ENCODE measurements at places on chromosomes 3 and 15. TPM values are rescaled to one million over a fixed set of nuclear protein-coding genes. Genes with fewer than 3 reads are reported as not detected.

DNA sequence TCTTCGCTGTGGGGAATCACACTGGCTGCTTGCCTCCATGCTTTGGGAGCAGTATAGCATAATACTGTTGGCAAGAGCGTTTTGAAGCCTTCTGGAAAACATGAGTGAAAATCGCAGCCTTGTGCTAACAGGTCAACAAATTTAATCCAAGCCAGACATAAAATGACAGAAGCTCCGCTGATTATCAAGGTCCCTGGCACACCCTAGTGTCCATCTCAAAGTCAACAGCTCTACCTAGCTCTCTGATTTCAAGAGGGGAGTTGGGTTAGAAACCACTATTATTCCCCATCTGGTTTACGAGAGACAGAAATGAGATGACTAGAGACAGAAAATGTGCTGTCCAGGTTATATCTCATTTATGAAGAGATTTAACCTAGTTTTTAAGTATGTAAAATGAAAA is 73.6 kb upstream of the MDFIC2 start:
- no peak overlapping the region for H3K27ac ChIP-seq
- H3K4me3 ChIP-seq: no peak overlapping the region
- H3K27me3 ChIP-seq: peaks cover 8% of the 10 kb centered on the region
- no peaks in the 10 kb centered on the region for H3K36me3 ChIP-seq
- DNase-seq: no peak
- H3K4me1 ChIP-seq: no peaks in the 10 kb centered on the region

Gene TMEM212
- not detected for total RNA-seq

Gene HRG
- not detected for total RNA-seq

DNA sequence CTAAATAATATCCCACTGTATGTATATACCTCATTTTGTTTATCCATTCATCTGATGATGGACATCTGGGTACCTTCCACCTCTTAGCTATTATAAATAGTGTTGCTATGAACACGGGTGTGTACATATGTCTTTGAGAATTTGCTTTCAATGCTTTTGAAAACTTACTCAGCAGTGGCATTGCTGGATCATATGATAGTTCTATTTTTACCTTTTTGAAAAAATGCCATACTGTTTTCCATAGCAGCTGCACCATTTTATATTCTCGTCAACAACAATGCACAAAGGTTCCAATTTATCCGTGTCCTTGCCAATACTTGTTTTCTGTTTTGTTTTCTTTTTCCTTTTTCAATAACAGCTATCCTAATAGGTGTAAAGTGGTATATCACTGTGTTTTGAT is 77.1 kb downstream of the PEAK1 start:
- peaks cover 8% of the 10 kb centered on the region for H3K36me3 ChIP-seq
- H3K27ac ChIP-seq: no peak overlapping the region
- DNase-seq: no peak
- H3K4me1 ChIP-seq: no peaks in the 10 kb centered on the region

Gene ERICH6
- not detected for total RNA-seq

DNA sequence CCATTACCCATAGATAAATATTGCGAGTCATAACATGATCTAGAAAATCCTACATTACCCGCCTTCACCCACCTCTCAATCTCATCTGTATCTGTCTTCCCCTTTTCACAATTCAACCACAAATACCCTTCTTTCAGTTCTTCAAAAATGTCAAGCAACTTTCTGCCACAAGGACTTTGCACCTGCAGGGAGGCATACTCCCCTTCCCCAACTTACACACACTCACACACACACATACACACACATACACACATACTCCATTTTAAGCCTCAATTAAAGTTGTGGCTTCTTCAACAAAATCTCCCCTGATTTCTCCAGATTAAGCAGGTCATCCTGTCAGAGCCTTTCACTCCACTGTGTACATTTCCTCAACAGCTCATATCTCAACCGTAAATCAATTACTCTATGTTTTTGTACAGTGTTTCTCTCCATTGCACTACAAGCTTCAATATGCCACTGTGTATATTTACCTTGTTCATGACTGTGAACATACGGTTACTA is 33.1 kb upstream of the CCDC50 start:
- no peak for DNase-seq
- H3K27ac ChIP-seq: no peak overlapping the region
- H3K4me1 ChIP-seq: no peaks in the 10 kb centered on the region
- no peak overlapping the region for H3K4me3 ChIP-seq

- H3K27me3 ChIP-seq: no peaks in the 10 kb centered on the region
- peaks cover 3% of the 10 kb centered on the region for H3K36me3 ChIP-seq
- no peak overlapping the region for H3K4me3 ChIP-seq
- H3K27ac ChIP-seq: no peak overlapping the region
Observed at GRCh38 chr3:105997800-105998526, 129.2 kb upstream of the CBLB start.

Data from activated CD4-positive, alpha-beta memory T cell treated with anti-CD3 and anti-CD28 coated beads for 36 hours (primary cell).